ENCODE measurements at places on chromosomes 6 and 20. TPM values are rescaled to one million over a fixed set of nuclear protein-coding genes. Genes with fewer than 3 reads are reported as not detected.
A peak's percentile ranks its signal among the peaks of the same experiment; 100 is the strongest.

- DNase-seq, result peak; percentile 53
Measured at GRCh38 chr20:31708736-31709534, 13.7 kb downstream of the BCL2L1 start.

- peak; percentile 50 for DNase-seq
Measured at GRCh38 chr6:153108315-153108714, 22.8 kb downstream of the RGS17 start.

- DNase-seq, result peak; percentile 19
Measured at GRCh38 chr6:11317885-11318771, 85.7 kb upstream of the NEDD9 start.

The HAO1 gene
- total RNA-seq, result not detected

DNA sequence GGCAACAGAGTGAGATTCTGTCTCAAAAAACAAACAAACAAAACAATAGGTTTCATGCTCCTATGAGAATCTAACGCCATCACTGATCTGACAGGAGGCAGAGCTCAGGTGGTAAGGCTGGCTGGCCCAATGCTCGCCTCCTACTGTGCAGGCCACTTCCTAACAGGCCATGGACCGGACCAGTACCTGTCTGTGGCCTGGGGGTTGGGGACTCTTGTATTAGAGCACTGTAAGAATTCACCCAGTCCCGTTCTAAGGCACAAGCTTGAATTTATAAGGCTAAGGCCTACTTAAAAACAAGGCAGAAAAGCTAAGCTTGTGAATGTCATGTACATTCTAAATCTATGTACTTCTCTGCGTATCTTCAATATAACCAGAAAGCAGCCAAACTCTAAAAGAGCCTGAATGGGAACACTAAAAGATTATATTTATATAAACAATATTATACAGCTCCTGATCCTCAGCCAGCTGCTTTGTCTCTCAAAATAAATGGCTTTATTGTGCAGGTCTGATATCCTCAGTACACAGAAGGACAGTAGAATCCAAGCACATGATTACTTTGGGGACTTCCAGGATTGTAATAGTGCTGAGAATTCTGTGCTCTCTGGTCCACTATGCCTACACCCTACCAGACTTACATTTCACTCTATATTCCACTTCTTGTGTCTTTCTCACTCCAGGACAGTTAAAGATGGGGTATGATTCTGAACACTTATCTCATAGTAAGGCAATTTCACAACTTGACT is 64.5 kb upstream of the DST start:
- DNase-seq, result no peak

The BPI gene
- not detected for total RNA-seq

DNA sequence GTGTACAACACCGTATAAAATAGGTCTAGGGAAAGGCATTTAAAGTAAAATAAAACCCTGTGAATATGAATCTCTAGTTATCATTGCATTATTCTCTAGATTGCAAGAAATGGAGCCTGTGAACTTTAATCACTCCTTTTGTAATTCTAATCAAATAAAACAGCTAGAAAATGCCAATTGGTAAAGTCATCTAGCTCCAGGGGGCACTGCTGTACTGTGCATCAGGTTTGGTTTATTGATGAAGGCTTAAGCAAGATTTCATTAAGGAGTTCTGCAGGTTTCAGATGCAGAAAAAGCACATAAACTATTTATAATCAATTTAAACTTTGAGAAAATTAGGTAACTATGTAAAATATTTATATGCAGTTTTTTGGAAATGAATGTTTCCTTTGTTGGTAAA is 645.0 kb downstream of the PHF3 start:
- DNase-seq, result peak; percentile 62
